Kidney glomerular epithelial cell (primary cell): ENCODE measurements at places on chromosomes 7 and 10.

DNA sequence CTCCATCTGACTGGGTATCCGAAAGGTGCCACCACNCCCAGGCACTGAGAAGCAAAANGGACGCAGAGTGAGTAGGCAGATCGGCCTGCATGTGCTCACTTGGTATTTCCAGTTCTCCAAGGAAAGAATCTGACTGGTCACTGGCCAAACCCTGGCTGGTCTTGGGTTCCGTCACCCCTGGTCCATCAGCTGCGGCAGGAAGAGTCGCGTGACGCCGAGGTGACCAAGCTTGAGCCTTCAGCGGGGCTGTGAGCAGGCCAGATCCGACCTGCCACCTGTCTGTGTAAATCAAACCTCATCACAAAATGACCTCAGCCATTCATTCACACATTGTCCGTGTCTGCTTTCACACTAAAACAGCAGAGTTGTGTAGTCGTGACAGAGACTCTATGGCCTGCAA, 28.8 kb upstream of the CHST15 start:
- DNase-seq: no peak

DNA sequence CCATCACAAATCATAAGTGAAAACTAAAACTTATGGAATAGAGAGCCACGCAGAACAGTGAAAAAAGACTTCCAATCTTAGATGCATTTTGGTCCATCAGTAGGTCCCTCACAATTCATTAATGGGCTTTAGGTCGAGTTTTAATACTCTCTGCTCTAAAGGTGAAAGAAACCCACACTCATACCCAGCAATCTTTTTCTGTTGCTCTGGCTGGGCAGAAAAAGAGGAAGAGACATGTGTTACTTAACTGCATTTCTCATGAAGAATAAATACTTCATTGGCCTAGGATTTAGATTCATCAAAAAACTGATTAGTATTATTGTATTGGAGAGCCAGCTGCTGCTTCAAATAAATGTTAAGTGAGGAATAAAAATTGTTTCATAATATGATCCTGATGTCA, 645.7 kb downstream of the PHTF2 start:
- DNase-seq: no peak

GRCh38 chr10:124674768-124675222, 69.4 kb downstream of the FAM53B start:
- no peak for DNase-seq

- no peak for DNase-seq
Observed at GRCh38 chr7:88868456-88868855, 72.9 kb upstream of the TEX47 start.

GRCh38 chr7:11848251-11848650, 16.3 kb upstream of the THSD7A start:
- DNase-seq: no peak

GRCh38 chr7:70477036-70478010, 654.6 kb upstream of the GALNT17 start:
- DNase-seq: peak; percentile 77

GRCh38 chr7:85851571-85852193, 664.8 kb upstream of the SEMA3D start:
- peak; percentile 6 for DNase-seq

- no peak for DNase-seq
Observed at GRCh38 chr7:150931199-150931869, 46.8 kb downstream of the KCNH2 start.

DNA sequence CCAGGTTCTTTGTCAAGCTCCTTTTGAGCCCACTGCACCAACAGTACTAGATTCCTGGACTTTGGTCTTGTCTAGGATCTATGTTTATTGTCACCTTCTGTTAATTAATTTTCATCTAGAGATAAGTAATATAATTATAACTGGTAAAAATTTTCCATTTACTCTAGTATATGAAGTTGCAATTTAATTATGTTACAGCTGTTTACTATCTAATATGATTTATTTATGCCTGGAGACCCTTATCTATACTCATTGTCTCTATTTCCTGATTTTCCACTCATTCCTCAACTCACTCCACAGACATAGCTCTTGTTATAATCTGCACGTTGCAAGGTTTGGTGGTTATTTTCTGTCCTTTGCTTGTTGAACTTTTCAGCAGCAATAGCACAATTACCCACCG, 63.2 kb upstream of the PHF14 start:
- DNase-seq: no peak

GRCh38 chr7:159114981-159115380, 29.7 kb downstream of the VIPR2 start:
- DNase-seq: no peak

GRCh38 chr7:98617051-98617959, at the start of gene NPTX2:
NPTX2 (plus strand) TSS chr7:98617285; CDS start chr7:98617462, 177 bp downstream.
- no peak for DNase-seq

- peak; percentile 89 for DNase-seq
Observed at GRCh38 chr10:62264702-62265436, 3.8 kb downstream of the RTKN2 start.

GRCh38 chr10:62437696-62438095, 63.5 kb downstream of the ZNF365 start:
- DNase-seq: peak; percentile 69

GRCh38 chr10:125132344-125132743, 28.0 kb downstream of the CTBP2 start:
- no peak for DNase-seq

DNA sequence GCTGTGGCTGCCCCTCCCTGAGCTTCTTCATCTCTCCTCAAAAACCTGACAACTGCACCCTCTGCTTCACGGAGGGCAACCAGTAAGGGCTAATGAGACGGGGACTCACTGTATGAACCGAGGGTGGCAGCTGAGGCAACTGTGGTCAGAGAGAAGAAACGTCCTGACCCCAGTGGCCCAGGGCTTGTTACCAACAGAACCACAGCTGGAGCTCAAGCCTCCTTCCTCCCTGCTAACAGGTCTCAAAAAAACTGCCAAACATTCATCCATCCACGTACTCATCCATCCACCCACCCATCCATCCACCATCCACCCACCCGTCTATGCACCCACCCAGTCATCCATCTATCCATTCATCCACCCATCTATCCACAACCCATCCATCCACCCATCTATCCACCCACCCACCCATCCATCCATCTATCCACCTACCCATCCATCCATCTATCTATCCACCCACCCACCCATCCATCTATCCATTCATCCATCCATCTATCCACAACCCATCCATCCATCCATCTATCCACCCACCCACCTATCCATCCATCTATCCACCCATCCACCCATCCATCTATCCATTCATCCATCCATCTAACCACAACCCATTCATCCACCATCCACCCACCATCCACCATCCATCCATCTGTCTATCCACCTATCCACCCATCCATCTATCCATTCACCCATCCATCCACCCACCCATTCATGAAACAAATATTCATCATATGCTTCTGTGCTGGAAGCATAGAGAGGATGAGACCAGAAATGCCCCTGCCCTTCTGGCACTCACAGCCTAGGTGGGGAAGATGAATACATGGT, 111.7 kb downstream of the PDGFA start:
- no peak for DNase-seq

- no peak for DNase-seq
Observed at GRCh38 chr7:10824154-10824553, 149.5 kb upstream of the PHF14 start.

DNA sequence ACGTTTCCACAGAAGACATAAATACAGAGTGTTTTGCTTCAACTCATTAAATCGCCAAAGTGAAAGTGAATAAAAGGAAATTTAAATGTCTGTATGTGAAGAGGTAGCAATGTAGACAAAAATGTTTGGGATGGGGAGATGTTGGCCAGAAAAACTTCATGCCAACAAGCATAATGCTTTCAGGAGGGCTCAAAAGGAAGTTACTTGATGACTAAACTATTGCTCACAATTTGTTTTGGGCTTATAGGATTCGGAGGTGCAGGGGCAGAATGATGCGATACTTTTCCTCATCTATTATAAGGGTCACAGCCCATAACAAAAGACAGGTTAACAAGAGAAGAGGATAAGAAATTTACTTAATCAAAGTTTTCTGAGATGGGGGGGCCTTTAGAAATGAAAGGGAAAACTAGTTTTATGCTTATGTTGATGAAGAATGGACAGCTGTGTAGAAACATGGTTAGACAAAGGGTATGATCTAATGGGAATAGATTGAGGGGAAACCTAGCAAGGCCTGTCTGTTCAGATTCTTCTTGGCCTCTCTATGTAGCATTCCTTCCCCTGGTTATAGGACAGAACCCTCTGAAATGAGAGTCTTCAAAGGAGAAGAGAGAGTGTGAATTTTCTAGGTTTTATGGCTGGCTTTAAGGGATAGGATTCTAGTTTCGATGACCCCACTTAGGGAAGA, 898.6 kb downstream of the LRMDA start:
- no peak for DNase-seq

DNA sequence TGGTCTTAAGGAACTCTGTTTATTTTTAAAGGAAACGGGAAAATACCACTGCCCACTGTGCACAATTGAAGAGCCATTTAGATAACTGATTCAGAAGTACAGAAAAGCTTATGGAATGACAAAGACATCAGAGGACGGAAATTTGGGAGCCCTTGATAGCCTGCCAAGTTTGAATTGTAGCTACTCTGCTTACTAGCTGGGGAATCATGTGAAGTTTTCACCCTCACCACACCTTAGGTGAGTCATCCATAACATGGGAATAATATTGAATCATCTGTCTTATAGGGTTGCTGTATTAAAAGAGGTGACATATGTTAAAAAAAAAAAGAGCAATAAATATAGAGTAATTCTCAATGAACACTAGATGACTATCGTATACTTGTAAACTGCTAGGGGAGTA, 1104.2 kb downstream of the GATA3 start:
- no peak for DNase-seq

DNA sequence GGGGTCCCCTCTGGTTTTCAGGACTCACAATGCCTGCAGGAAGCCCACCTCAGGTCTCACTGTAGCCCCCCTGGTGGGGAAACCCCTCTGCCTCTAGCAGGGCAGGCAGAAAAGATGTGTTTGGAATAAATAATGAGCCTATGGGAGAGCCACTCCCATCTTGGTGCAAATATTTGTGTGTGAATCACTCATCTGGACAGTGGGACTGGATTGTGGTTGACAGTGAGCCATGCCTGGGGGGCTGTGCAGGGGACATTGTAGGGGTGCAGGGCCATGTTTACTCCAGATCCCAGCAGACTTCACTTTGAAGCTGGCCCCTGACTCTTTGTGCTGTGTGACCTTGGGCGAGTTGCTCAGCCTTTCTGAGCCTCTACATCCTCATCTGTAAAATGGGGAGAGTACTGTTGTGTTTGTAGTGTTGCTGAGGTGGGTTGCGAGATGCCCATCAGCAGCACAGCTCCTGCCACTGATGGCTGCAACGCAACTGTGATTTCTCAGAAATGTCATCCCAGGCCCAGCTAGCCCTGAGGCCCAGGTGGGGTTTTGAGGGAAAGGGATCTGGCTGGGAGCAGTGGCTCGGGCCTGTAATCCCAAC, 20.7 kb downstream of the GTF2IRD1 start:
- DNase-seq: no peak

DNA sequence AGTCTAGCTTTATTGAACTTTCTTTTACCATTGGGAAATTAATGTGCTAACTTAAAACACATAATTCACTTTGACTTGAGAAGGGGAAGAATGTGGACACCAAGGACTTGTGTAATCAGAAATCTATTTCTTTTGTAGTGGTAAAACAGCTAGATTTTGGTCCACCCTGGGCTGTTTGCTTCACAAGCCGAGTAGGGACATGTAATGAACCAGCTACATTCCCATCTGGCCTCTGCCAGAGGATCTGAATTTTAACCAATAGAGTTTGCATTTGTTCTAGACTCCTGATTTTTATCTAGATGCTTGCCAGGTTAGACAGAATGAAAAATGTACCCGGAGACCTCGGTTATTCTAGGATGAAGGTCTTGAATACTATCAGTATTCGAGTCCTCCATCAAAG, 1.9 kb downstream of the CACNB2 start:
- no peak for DNase-seq

GRCh38 chr10:4130685-4131084, 345.7 kb upstream of the KLF6 start:
- no peak for DNase-seq

DNA sequence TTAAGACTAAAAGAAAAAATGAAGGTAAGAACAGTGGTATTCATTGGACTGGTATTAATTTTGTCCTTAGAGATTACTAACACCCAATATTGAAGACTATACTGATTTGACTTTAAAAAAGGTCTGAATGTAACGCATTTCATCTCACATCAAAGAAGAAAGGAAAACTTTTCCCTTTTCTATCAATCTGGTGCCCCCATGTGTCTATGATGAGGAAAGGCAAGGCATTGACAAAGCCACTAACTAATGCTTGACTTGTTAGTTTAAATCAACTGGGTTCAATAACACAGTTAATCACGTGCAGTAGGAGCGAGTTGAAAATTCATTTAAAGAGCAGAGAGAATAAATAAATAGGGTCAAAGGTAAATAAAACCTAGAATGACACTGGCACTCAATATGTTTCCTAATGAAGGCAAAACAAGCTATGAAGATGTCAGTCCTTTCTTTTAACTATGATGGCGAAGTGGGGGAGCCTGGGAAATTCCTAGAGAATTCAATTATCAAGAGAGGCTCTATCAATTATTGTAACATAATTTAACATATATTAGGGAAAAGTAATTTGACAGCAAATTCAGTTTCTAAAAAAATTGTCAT, 180.9 kb downstream of the ANK3 start:
- DNase-seq: peak; percentile 36

GRCh38 chr7:27129729-27130539, 623 bp downstream of the HOXA4 start:
- no peak for DNase-seq

DNA sequence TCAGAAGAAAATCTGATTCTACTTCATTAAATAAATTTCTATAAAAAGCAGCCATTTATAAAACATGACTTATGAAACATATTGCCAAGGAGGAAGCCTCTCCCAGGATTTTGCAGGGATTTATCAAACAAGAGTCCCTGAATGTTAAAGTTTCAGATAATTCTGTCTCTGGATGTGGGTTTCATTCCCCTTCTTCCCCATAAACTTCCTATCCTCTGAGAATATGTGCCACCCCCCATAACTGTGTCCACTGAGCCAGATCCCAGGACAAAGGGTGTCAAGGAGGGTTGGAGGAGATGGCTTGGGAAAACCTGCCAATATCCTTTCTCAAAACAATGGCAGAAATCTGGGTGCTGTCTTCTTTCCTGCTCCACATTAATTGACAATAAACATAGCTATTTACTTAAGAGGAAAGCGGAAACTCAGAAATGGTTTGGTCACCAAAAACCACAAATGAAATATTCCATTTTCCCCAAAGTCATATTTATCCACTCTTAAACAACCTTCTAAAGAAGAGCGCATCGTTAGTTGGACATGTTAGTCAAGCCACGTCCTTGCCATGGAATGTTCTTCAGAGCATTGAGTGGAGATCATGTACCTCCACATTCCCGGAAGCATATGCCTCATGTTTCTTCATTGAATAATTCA, 54.3 kb upstream of the AKR1E2 start:
- DNase-seq: no peak

- DNase-seq: no peak
Observed at GRCh38 chr7:137704723-137705122, 142.1 kb downstream of the DGKI start.
